HepG2 (cell line): ENCODE measurements at places on chromosomes 11 and 22.

- no peak for DNase-seq
Observed at GRCh38 chr22:43213051-43213450, 26.1 kb upstream of the TTLL12 start.

DNA sequence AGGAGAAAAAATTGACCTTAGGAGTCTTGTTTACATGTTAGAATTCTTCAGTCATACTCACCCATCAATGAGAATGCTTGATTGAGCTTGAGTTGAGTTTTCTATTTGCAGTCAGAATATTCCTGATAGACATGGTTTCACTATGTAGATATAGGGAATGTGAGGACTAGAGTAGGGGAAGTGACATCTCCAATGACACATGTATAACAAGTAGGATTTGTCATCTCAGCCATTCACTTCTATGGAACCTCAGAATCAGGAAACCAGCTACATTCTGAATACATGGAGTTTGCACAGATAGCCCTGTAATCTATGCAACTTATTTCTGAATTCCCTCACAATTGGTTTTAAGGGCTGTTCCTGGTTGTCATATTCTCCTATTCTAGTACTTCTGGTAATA is 20.1 kb upstream of the OR9Q1 start:
- no peak for DNase-seq

- DNase-seq, result no peak
Observed at GRCh38 chr11:124577716-124578427, 8.1 kb downstream of the OR8A1 start.

DNA sequence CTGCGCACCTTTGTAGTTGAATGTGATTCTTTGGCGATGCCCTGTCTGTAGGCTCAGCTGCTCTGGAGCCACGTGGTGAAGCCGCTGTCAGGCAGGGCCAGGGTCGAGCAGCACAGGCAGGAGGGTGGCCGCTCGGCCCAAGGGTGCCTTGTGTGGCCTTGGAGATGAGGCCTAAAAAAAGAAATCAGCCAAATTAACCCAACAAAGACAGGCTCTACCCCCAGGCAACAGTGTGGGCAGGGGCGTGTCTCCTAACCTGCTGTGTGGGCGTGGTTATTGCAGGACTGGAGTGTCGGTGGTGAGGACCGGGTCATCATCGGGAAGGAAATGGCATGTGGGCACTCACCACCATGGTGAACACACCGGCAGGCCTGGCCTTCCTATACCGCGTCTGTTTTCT is 34.3 kb downstream of the CTTN start:
- no peak for DNase-seq

DNA sequence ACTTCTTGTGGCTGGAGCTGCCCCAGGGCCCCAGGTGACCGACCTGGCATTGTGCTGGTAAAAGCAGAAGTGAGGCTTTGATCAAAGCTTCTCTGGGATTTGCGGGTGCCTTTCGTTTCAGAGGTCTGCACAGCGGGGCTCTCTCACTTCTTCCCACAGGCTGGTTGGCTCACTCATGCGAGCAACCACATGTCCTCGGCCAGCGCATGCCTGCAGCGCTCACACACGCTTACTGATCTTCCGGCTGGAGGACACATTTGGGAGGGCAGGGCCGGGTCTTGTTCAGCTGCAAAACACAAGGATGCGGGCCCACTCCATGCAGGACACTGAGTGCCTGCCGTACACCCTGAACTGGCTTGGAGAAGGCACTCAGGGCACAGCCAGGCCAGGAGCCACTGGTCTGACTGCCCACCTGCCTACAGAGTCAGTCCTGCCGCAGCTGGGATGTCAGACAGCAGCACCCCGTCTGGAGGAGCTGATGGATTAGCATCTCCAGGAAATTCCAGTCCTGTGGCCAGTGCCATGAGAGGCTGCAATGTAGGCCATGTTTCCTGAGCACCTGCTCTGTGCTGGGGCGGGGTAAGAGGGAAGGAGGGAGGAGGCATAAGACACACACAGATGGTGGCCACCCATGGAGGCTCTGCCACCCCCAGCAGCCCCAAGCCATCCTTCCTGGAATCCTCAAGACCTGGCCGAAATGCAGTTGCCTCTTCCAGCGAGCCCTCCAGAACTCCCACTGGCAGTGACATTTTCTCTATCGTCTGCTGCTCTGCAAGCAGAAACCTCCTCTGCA is 1383.2 kb downstream of the BRD1 start:
- no peak for DNase-seq

DNA sequence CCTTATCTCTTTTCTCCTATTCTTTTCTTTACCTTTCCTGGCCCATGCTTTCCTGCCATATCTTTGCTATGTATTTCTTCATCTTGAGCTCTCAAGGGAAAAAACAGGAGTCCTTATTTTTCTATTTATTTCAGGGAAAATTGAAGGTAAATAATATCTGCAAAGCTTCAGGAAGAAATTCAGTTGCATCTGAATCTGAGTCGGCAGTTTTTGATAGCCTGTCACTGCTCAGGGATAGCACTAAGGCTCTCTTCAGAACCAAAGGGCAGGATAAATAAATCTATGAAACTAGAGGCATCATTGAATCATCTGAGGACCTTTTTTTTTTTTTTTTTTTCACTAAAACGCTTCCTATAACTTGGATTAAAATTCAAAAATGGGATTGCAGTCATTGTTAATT is 288.9 kb downstream of the TMEM135 start:
- no peak for DNase-seq

GRCh38 chr11:35897019-35897418 is 46.8 kb upstream of the LDLRAD3 start:
- DNase-seq, result no peak

- no peak for DNase-seq
Observed at GRCh38 chr22:46602025-46602424, 18.2 kb upstream of the GRAMD4 start.

- DNase-seq, result no peak
Observed at GRCh38 chr11:106507645-106508306, 430.3 kb downstream of the AASDHPPT start.

DNA sequence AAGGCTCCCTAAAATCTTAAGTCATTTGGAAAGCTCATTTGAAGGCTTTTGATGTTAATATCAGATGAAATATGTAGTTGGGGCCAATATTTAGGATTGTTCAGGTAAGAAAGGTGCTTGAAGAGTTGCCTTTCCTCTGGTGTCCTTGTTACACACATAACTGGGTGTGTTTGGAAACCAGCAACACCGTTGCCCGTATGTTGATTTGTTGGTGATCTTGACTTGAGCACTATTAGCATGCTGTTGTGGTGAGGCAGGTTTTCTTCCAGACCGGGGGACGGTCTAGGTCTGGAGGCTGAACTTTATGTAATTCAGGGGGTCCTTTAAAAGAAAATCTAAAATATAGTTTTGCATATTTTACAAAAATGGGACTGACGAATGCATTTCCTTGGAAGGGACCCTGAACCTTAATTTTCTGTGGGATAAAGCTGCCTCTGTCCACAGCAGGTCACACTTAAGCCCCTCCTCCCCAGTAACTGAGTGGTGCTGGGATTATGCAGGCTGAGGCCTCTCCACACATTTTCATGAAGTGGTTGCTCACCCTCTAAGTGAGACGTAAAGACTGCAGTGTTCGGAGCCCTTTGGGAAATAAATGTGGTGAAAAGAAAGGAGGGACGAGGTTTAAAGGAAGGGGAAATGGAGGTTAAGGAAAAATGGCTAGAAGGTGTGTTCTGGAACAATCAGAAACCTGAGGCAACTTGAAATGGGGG is 1.8 kb downstream of the YWHAH start:
- DNase-seq, result no peak

DNA sequence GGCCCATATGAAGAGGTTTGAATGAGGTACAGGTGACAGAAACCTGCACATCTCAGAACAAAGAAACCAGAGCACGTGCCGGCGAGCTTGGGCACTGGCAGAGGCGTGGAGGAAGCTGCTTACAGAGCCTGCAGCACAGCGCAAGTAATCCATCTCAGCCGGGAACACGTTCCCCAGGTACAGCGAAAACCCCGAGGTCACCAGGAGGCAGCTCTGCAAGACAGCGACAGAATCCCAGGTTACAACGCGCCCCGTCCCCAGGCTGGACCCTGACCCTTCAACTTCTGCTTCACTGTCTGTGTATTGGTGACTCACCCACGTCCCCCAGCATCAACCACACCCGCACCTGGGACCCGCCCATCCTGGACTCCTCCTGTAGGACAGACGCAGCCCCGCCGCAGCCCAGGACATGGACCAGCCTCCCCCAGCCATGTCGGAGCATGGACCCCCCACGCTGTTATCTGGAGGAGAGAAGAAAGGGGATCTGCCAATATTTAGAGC is 2.2 kb downstream of the MLC1 start:
- peak; percentile 44 for DNase-seq

DNA sequence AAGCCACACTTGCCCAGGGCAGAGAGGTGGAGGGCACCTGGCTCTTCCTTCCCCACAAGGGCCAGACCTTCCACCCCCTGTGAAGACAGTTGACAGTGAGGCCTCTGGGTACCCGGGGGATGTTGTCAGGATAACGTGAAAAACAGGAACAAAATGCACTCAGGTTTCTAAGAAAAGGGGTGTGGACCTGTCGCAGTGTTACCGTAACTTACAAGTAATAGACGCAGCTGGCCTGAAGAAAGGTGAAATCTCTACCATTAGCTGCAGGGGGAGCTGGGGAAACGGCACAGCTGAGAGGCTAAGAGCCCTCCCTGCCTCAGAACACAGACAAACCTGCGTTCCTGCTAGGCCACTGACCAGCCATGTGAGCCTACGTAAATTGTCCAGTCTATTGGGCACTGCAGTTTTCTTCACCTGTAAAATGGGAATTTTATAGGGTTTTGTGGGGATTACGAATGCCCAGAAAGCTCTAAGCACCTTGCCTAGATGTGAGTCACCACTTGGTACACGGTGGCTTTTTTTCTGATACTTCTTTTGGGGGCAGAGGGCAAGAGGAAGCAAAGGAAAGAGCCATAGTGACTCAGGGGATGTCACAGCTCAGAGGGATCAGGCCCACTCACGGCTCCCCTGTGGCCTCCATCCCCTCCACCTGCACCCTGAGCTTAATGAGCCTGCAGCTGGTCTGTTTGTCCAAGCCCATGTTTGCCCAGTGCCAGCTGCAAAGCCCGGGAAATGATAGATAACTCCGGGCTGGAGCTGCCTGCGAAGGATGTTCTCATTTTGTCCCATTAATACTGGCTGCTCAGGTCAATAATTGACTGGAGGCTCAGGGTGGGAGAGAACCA is 18.4 kb upstream of the CABP7 start:
- DNase-seq, result peak; percentile 37

GRCh38 chr11:122853971-122854446 is 15.7 kb downstream of the CRTAM start:
- peak; percentile 66 for DNase-seq

- DNase-seq, result no peak
Observed at GRCh38 chr11:71556018-71556417, 7.8 kb downstream of the KRTAP5-9 start.

DNA sequence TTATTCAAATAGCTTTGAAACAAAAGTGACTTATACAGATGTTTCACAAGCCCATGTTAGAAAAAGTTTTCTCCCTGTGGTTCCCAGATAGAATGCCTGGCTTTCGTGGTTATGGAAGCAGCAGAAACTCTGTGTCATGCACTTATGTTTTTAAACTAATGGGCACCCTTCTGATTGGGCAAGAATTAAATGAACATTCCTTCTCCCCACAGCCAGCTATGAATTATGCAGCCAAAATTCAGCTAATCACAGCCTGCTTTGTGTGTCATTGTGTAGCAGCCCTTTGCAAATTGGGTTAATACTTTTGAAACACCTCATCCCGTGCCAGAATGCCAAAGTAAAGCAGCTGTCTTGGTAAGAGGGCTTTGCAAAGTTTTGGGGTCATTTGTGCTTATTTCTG is 46.9 kb downstream of the PANX1 start:
- no peak for DNase-seq

DNA sequence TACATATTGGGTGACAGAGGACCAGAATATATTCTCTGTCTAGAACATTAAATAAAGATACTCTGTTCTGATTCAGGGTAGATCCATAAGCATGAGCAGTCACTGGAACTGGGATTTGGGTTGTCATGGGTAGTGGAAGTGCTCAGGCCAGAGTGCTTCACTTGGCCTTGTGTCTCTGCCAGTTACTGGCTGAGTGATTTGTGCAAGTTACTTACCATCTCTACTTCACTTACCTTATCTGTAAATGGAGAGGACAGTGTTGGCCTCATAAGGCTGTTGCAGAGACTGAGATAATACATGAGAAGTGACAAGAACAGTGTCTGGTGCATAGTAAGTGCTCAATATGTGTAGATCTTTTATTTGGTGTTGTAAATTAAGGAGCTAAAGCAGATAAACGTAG is 17.6 kb downstream of the ATXN10 start:
- DNase-seq, result no peak

GRCh38 chr11:87180742-87181141 is 143.0 kb downstream of the TMEM135 start:
- DNase-seq, result no peak

DNA sequence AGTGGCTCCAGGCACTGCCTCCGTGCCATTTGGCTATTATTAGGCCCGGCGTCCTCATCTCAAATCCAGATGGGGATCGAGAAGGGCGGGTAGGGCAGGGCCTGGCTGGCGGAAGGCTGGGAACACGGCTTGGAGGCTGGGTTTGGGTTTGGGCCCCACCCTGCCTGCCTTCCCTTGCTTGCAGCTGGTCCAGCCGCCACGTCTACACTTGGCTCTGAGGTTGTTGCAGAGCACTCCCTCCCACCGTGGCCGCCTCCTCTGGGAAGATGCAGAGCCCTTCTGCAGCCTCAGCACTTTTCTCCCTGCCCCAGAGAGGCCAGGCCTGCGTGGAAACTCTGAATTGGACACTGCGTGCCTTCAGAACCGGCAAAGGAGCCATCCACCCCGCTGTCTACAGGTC is 5.2 kb upstream of the SMTN start:
- DNase-seq, result no peak

DNA sequence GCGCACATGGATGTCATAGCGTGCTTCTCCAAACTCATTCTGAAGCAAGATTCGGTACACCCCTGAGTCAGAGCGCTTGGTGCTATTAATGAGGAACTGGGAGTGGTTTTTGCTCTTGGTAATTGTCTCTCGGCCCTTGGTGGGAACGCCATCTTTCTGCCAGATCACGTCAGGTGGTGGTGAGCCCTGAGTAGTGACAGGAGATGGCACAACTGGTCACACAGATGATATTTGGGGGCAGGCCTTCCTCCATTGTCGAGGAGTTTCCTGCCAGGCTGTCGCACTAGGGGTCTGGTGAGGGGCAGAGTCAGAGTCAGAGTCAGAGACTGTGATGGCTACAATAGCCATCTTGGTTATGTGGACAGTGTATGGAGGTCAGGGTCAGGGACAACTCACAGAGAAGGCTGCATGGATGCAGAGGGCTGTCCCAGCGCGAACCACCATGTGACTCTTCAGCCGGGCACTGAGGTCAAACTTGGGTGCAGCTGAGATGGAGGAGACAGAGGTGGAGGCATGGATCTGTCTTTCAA is 9.3 kb downstream of the TMEM86A start:
- no peak for DNase-seq

DNA sequence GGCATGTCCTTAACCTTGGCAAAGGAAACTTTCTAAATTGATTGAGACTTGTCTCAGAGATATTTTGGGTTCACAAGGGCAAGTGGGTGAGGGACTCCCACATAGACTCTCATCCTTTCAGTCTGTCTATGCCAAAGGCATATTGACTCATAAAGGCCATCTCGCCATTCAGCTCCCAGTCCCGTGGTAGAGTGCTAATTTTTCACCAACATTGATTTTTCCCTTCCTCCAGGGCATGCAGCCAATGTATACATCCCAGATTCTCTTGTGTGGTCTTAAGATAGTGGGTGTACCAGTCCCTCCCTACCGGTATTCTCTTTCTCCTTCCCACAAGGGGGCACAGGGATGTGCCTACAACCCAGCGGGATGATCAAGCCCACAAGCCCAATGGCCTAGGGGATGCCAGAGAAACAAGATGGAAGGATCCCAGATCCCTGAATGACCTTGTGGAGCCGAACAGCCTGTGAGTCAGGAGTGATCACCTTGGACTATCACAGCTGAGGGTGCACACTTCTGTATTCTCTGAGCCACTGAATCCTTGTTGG is 7.9 kb downstream of the C11orf96 start:
- no peak for DNase-seq
